Cerebellar nuclear complex (tissue), 1 donor: ENCODE measurements at places on chromosomes 4 and X.

GRCh38 chr4:176561368-176561767, 231.4 kb downstream of the VEGFC start:
- no peak for DNase-seq

DNA sequence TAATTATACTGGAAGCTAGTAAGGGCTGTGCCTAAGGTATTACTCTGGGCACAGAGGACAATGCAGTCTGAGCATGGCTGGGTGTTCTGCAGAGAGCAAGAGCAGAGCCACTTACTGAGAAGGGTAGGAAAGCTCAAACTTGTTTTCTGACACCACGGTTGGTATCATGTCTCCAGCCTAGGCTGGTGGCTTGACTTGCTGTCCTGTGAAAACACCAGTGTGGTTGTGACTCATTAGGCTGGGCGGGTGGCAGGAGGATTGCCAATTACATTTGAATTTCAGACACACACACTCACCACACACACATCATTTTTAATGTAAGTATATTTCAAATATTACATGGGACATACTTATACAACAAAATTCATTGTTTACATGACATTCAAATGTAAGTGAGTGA, 19.7 kb upstream of the MTM1 start:
- no peak for DNase-seq

DNA sequence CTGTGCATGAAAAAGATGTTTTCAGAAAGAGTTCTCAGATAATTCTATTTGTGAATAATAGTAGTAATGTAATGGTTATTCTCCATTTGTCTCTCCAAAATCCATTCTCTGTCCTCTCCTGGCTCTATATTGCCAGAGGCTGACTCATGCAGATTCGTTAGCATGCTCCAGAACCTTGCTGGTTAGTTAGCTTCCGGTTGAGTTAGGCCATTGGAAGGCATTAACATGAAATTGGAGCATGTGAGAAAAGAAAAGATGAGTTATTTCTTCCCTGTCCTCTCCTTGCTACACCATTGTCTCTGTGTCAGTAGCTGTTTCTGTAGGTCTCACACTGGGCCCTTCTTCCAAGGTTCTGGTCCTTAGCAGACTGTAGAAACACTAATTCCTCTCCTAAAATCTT, 23.5 kb upstream of the PRDM8 start:
- DNase-seq: no peak

- DNase-seq: no peak
Observed at GRCh38 chrX:127574829-127575228, 477.4 kb downstream of the ACTRT1 start.

DNA sequence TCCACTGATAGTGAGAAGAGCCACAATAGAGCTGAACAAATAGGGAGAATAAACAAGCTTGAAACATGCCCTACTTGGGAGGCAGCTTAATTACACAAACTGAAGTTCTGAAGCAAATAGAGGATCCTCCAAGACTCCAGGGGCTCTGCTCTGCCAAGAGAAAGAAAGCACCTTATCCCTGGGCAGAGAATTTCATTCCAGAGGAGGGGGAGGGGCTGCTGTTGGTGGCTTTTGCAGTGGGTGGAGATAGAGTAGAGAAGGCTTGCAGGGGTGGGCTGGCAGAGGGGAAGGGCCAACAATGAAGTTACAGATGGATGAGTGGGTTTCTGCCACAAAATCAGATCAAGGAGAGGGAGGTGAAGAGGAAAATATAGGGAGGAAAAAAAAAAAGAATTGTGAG, 1.0 kb upstream of the LPAR4 start:
- DNase-seq: no peak

- no peak for DNase-seq
Observed at GRCh38 chrX:122445466-122445865, 738.6 kb upstream of the GRIA3 start.

- no peak for DNase-seq
Observed at GRCh38 chr4:164601653-164602052, 152.3 kb upstream of the SMIM31 start.

DNA sequence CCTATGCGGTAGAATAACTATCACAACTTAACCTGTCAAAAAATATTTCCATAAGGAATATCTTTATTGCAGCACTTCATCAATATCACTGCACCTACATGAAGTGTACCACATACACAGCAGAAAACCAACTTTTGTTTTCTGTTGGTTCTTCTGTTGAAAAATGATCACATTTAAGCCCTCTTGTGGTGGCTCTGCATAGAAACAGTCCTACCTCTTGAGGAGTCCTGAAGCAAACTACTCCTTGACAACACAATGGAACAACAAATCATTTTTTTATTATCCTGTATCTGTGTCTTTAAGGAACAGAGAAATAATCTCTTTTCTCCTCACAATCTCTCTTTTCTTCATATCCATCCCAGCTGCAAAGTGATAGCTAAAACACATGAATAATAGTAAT, 39.8 kb upstream of the ATOH1 start:
- DNase-seq: no peak

DNA sequence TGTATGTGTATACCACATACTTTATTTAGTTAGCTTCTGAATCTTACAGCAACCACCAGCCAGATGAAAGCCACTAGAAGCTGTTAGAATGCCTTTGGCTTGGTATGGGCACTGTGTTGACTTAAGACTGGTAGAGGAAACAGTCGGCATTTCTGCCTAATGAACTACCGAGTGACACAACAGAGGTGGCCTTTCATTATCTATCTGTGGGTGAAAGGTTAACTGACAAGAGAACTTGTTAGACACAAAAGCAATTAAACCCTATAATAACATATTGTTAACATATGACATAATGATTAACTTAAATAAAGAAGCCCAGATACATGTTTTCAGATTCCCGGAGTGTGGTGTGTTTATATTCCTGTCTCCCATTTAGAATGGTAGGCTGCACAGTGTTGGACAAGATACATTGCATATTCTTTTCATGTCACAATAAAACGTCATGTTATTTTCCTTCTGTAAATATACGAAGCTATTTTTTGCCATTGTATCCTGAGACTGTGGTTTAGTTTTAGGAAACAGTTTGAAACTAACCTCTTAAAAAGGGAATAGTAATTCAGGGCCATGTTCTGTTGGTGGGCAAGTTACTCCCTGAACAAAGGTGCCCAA, 181.5 kb downstream of the SLIT2 start:
- DNase-seq: no peak

DNA sequence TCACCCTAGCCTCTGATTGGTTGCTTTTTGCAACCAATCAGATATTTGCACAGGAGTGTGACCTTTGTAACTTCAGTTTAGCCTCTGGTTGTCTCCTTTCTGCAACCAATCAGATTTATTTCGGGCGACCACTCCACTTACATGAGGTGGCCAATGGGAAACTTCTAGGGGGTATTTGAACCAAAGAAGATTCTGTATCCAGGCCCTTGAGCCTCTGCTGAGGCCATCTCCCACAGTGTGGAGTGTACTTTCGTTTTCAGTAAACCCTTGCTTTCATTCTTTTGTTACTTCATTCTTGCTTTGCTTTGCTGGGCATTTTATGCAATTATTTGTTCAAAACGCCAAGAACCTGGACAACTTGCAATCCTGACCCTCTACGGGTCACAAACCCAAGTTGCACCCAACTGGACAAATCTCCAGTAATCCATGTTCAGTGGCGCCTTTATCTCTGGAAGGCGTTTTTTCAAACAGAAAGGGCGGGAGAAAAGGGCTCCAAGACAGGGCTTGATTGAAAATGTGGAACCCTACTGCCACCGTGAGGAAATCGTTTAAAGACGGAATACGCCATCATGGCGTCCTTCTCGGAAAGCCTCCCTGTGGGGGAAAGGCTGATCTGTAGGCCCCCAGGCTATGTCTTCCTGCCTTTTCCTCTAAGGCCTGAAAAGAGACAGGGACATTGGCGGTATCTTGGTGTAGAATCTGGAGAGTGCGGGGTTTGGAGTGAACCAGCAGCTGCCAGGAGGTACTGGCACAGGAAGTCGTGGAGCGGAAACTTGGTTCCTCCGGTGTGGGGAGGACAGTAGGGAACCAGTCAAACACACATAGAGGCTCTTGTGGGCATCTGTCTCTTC, 184.6 kb downstream of the OR13H1 start:
- peak; percentile 58 for DNase-seq

DNA sequence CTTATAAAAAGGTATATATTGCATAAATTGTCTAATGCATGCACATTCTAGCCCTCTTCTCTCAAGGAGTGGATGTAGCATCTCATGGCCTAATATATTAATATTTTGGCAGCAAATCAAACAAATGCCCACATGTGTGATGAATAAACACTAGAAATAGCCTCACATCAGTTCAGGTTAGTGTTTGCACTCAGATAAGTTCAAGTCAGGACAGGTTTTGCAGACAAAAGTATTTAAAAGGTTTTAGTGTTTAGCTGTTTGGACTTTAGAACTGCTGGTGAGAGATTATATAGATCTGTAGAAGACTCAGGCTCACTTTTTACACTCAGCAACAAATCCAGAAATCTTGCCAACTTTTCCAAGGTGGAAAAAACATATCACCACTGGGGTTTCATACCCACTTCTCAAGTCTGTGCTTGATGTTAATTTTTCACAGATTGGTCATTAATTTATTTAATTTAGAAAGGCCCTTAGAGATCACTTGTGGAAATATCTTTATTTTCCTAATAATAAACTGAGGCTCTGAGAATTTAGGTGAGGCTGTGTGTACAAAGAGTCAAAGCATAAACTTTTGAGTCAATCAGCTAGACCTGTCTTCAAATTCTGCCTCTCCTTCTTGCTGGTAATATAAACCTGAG, 362.6 kb downstream of the GASK1B start:
- no peak for DNase-seq

GRCh38 chrX:87425618-87426017, 92.0 kb upstream of the KLHL4 start:
- no peak for DNase-seq

GRCh38 chrX:68462653-68463052, 29.4 kb upstream of the OPHN1 start:
- DNase-seq: no peak

DNA sequence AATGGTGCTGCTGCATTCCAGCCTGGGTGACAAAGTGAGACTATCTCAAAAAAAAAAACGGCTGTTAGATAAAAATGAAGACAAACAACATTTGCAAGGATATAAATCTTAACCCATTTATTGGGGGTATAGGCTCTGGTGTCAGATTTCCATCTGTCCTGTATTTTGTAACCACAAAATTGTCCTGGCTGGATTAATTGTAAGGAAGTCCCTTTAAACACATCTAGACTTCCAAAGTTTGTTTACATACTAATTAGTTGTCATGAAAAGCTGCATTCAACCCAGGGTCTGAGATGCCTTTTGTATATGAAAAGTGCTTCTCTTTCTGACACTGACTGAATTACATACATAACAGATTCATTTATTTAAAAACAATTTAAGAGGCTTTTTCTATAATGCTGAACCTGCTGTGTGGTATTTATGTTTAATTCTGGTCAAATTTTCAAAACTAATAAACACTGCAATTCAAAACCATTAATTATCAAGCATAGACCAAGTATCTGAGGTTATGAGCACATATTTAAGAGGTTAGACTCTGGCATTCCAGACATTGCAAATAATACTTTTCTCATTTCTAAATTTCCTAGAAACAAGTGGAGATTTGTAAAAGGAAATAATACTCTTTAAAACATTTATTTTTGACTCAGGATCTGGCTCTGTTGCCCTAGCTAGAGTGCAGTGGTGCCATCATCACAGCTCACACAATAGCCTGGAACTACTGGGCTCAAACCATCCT, 17.5 kb upstream of the UGDH start:
- no peak for DNase-seq

- DNase-seq: no peak
Observed at GRCh38 chr4:79281566-79282359, 44.1 kb downstream of the NAA11 start.

DNA sequence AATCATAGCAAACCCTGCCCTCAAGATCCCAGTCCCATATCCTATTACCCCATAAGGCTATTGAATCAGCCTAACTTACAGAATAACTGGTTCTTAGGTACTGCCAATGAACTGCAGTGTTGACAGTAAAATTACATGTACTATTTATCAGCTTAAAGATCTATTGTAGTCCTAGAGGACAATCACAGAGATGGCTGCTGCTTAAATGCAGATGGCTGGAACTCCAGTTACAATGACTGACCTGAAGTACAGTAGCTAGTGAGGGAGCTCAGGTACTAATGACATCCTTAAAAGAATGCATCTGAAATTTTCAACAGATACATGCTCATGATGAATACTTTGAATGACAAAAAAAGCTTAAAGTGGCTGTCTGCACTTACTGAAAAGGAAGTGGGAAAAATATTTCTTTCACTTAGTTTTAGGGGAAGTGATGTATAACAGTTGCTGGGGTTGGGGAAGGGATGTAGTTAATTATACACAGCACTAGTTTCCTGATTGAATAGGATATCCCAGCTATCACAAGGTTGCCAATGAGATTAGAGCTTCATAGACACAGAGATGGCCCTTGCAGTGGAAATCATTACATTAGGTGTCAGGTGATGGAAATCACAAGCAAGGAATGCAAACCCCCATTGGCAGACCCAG, 42.0 kb downstream of the USP26 start:
- DNase-seq: no peak

GRCh38 chrX:31255310-31256033, 183.6 kb upstream of the FTHL17 start:
- DNase-seq: no peak

DNA sequence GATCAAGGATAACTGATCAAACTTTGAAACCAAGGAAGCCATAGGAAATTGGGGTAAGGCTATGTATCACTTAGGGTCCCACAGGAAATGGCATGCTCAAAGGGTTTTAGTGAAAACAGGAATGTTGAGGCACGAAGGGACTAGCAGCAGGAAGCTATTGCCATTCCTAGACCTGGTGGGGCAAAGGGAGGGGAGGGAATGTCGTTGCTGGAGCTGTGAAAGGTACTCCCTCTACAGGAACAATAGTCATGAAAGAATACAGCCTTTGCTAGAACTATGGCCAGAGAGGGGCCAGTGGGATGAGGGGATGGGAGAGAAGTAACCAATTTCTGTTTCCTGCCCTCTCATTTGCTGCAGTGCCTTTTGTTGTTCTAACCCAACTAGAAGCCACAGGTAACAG, 11.9 kb downstream of the REPS2 start:
- no peak for DNase-seq

- DNase-seq: no peak
Observed at GRCh38 chr4:185711726-185712125, 100.3 kb downstream of the SORBS2 start.

DNA sequence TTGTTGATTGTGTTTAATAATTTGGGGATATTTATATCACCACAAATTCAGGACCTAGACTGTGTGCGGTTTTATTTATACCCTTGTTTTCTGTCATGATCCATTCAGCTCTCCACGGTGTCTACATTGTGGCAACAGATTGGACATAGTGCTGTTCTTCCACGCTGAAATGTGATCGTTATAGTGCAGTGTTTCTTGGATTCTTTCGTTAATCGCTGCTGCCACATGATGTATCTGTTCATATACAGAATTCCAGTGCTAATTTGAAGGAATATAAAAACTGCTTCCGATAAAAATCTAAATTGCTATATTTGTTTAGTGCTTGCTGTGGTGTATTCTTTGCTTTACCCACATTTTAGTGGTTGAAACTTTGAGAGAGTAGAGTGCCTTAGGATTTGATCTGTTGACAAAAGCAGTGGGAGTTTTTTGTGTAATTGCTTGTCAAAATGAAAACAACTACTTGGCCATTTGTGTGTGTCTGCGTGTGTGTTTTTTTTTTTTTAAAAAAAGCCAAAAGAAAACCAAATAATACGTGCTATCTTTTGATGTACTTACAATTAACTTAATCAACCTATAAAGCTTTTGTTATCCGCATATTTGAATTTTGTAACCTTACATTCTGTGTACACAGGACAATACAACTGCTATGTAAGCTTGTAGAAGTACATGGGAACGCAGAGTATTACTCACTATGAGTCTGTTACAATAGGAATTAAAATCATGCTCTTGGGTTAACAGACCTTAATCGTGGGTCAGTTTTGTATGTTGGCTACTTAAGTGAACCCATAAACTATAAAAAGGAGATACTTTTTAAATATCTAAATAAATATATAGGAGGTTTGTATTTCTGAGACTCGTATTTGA, 353.3 kb downstream of the ARHGAP24 start:
- DNase-seq: no peak
